NCI-H1694 (cell line): ENCODE measurements at places on chromosomes 2 and 18.

DNA sequence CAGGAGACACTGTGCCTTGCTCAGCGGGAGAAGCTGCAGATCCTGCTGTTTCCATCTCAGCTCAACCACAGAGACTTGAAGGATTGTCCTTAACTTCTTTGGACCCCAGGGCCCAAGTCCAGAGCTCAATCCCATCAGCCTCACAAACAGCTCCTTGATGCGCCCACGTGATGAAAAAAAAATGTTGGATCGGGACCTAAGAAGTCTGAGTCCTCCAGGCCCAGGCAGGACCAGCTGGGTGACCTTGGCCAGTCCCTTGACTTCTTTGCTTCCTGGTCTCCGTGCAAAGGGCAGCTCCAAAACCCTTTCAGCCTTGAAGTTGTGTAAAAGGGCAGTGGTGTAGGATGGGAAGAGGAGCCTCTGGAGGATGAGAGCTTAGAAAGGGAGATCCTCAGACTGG is 175.5 kb downstream of the ZFP36L2 start:
- no peak for DNase-seq

- DNase-seq = no peak
Observed at GRCh38 chr2:99187011-99187410, 6.0 kb downstream of the MRPL30 start.

DNA sequence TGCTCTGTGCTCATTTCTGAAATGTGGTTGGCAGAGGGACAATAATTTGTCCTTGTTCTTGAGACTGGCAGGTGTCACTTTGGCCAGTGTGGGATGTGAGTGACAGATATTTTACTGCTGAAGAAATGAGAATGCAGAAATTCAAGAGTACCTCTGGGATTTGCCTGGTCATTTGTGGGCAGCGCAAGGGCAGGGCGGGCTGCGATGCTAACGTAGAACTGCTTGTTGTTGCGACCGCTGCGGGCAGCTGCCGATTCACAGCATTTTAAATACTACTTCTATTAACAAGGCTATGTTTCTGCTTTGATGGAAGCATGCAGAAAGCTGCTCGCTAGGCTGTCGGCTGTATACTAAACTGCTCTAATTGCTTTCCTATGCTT is 268.6 kb downstream of the FIGN start:
- DNase-seq = no peak

GRCh38 chr2:172085460-172086159 is at the start of gene DLX1:
Gene DLX1 (plus strand): TSS chr2:172085507. CDS start chr2:172085678, 171 bp downstream.
- no peak for DNase-seq

DNA sequence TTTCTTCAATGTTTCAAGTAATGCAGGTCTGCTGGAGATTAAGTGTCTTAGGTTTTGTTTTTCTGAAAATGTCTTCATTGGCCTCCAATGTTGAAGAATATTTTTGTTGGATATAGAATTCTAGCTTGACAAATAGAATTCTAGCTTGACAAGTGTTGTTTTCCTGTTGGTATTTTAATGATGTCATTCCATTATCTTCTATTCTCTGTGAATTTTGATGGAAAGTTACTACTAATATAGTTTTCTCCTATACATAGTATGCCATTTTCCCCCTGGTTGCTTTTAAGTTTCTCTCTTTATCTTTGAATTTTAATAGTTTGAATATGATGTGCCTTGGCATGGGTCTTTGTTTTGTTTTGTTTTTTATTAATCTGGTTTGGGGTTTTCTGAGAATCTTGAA is 119.9 kb downstream of the RAPGEF4 start:
- no peak for DNase-seq
